HFFc6 (cell line): ENCODE measurements at places on chromosomes 3 and 15. TPM values are rescaled to one million over a fixed set of nuclear protein-coding genes. Genes with fewer than 3 reads are reported as not detected.

Gene GOLGA8R
- total RNA-seq, result 0.51 TPM in 1 of 2 replicates, not detected in the other

Gene MORC1
- total RNA-seq, result not detected in 3 replicates

Gene CDHR4
- 0.18 TPM in 1 of 2 replicates, not detected in the other for total RNA-seq

Gene CD96
- total RNA-seq, result not detected in 3 replicates

Gene FETUB
- not detected in 3 replicates for total RNA-seq

Gene MBD4
- 18.6 to 23.6 TPM (median 20.6 TPM) in 3 replicates for total RNA-seq

Gene FAM81A
- not detected in 3 replicates for total RNA-seq

Gene MRPS25
- total RNA-seq, result 28.4 to 42.6 TPM (median 33.4 TPM) in 3 replicates

Gene ARHGEF26
- 0.06 TPM in 1 of 3 replicates, not detected in the others for total RNA-seq
